ENCODE measurements at places on chromosomes 1 and 21.

DNA sequence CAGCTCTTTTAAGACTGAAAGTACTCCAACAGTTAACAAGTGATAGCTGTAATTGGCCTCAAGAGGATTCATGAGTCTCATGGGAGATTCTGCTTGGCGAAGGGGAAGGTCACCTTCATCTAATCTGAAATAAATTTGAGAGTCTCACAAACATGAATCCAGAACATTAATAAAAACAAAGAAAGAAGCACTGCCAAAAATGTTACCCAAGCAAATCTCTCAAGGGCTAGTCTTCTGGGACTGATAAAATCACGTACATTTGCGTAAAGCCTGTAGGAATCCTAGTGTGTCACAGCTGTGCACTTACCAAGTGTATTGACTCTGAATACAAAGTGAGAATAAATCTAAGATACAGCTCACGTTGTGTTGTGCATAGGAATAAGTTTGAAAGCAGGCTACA, 21.2 kb upstream of the NUF2 start:
- DNase-seq: peak; percentile 86

DNA sequence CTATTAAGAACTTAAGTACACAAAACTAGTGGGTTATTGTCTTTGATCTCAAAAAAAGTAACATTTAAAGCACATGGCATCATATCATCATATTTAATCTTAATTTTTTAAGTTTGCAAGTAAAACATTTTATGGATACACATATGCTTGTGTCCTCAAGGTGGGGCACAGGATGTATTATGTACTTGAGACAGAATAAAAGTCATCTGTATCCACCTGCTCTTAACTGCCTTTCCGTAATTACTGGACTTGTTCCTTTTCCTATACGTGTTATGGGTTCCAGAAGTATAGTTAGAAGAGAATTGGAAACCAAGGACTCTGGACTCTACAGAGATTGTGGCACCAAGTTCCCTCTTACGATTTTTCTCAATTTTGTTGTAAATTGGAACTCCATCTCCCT, 79.4 kb downstream of the FCRL5 start:
- no peak for DNase-seq

DNA sequence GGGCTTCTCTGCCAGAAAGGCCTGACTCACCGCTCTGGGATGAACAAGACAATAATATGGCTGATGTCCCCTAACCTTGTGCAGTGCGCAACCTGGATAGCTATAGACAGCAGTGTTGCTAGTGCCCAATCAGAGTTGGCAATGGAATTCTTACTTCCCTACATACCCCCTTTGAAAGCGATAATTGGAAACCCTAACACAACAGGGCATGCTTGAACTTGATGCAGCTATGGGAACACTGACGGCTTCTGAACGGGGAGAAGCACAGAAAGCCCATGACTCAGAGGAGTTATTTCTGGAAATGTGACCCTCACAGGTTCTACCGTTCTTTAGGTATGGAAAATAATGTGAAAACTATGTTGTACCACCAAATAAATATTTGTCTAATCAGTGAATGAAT, 200.6 kb downstream of the TRABD2B start:
- no peak for DNase-seq

GRCh38 chr1:46467183-46467504, 22.5 kb upstream of the DMBX1 start:
- peak; percentile 14 for DNase-seq

- DNase-seq: no peak
Measured at GRCh38 chr1:179091691-179092165, 9.9 kb downstream of the TOR3A start.

- no peak for DNase-seq
Measured at GRCh38 chr1:162384116-162384515, 2.6 kb downstream of the C1orf226 start.

DNA sequence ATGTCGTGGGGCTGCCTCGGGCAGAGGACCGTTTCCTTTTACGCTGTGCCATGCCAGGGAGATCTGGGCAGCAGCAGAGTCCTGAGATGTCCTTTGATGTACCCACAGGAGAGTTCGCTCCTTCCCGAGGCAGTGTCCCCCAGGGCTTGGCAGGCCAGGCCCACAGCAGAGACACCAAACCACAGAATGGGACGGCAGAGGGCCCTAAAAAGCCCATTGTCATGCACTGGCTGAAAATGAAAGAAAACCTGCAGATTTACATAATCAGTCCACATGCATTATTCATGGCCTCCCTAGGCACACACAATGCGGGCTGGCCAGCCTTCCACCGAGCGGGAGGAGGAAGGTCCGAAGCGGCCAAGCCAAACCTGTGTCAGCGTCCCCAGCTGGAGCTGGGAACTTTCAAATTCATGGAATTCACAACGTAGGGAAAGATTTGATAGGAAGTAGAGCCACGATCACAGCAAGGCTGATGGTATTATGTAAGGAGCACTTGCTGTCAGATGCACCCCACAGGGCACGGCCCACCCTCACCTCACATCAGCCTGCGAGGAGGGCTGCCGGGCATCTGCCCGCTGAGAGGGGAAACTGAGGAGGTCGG, 25.3 kb upstream of the EFHD2 start:
- DNase-seq: no peak

GRCh38 chr21:38842079-38842478, 36.4 kb downstream of the ETS2 start:
- no peak for DNase-seq
